Nucleus accumbens (tissue), 56 donors: ENCODE measurements at places on chromosomes 6 and 20.
A peak's percentile ranks its signal among the peaks of the same experiment; 100 is the strongest.

DNA sequence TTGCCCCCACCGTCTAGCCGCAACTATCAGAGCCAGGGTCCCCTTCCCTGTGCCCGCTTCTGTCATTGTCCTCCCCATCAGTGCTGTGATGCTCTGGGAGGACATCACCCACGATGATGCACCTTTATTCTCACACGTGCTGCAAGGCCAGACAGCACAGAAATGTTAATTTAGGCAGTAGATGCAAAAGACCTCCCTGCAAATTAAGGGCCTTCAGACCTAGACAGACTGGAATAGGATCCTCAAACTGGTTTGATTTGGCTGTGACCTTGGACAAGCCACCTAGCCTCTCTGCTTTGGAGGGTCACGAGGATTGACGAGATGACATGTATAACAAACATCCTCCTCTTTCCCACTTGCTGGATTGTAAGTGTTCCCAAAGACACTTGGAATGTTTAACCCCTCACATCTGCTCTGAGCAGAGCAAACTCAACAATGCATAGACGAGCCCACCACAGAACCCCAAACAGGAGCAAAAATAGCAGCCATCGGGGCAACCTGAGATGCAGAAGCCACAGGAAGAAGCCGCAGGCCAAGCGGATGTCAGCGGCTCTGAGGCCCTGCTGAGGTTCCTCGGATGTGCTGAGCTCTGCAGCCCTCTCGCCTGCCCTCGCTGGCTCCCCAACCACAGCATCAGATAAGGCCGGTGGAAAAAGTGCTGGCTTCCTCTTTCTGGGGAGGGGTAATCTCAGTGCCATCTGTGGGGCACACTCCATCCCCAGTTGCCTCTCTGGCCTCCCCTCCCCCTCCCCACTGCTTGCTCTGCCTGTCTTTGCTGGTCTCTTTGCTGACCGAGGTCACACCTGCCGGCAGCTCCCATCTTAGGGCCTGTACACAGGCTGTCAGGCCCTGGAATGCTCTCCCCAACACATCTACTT lies 35.3 kb downstream of the TOX2 start:
- no peak for DNase-seq

GRCh38 chr6:54094293-54094692 lies 16.9 kb upstream of the MLIP start:
- no peak for DNase-seq

- DNase-seq: no peak
These were observed 7.0 kb downstream of the MRPS18A start for GRCh38 chr6:43680308-43681200.

- no peak for DNase-seq
These were observed 77.8 kb downstream of the TFAP2C start for GRCh38 chr20:56706867-56707360.

GRCh38 chr6:104955491-104955890 lies 1.4 kb upstream of the LIN28B start:
- DNase-seq: no peak

GRCh38 chr6:134467620-134468019 lies 149.7 kb upstream of the SGK1 start:
- DNase-seq: no peak

- DNase-seq: no peak
These were observed 694.3 kb upstream of the FLRT3 start for GRCh38 chr20:15031546-15032351.

GRCh38 chr6:19492636-19493405 lies 344.3 kb upstream of the ID4 start:
- no peak for DNase-seq

DNA sequence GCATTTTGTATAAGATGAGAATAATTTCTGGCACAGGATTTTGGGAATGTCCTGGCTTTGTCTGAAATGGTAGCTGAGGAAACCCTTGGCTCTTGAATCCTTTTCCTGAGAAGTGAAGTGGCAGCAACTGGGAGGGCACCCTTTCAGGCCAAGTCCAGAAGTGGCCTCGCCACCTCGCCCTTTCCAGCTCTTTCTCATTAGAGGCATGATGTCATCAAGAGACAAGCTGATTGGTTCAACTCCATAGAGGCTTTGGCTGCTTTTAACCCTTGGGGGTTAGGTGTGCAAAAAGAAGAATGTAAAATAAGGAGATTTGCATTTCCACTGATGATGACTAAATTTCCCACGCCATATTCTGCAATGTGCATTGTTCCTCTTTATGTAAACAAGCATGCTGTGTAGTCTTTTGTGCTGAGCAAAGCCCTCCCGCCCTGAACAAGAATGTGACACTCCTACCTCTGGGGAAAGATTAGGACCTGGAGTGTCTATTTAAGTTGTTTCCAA lies 116.5 kb downstream of the TCP11 start:
- DNase-seq: peak; percentile 42

GRCh38 chr20:50304501-50304856 lies 113.8 kb downstream of the CEBPB start:
- no peak for DNase-seq

DNA sequence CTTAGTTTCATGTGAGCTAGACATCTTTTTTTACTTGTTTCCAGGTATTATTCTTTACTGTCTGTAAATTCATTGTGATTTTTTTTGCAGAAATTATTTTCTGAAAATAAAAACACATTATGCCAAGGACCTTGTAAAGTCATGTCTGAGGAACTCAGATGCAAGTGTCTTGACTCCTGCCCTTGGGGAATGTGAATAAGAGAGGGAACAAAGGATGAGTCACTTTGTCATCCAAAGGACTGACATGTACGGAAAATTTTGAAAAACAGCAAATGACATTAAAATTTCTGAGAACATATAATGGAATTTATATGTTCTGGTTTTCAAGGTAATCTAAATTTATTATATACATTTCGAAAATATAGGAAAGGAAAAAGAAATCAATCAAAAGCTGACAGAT lies 660.4 kb downstream of the CD109 start:
- no peak for DNase-seq

GRCh38 chr20:36957875-36958667 lies 6.6 kb upstream of the SAMHD1 start:
- DNase-seq: no peak

GRCh38 chr6:154267508-154268106 lies 89.0 kb downstream of the IPCEF1 start:
- no peak for DNase-seq

- no peak for DNase-seq
These were observed 75.0 kb downstream of the NOL4L start for GRCh38 chr20:32510120-32510600.

GRCh38 chr6:69331886-69332285 lies 464.9 kb downstream of the LMBRD1 start:
- DNase-seq: no peak

GRCh38 chr20:44501448-44501847 lies 20.4 kb downstream of the SERINC3 start:
- DNase-seq: no peak

DNA sequence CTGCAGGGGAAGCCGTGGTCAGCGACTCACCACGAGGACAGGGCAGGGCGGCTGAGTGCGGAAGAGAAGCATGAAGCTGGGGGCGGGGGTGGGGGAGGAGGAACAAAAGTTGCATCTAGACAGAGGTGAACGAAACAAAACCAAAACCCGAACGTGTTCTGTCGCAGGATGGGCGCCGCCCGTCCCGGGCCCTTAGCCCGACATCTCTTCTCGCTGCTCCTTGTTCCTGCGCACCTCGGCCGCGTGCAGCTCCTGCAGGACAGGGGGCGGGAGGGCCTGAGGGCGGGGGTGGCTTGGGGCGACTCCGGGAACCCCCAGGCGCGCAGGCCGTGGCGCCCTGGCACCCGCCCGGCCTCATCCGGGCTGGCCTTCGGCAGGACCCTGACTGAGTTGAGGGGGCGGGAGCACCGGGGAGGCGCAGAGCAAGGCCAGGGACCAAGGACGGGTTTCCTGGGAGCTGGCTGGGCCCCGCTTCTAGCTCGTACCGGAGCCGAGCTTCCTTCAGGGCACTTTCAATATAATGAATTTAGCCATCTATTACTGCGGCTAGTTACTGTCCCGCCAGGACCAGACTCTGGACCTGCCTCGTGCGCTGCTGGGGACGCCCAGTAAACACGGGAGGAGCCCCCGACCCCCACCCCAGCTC lies 12.0 kb downstream of the STMN3 start:
- no peak for DNase-seq

- no peak for DNase-seq
These were observed 29.7 kb downstream of the SLC12A5 start for GRCh38 chr20:46058599-46059281.

- no peak for DNase-seq
These were observed 40.2 kb upstream of the GMPR start for GRCh38 chr6:16198061-16198705.

GRCh38 chr20:35828916-35829315 lies 57.1 kb downstream of the PHF20 start:
- DNase-seq: no peak

GRCh38 chr20:20839771-20840170 lies 127.3 kb upstream of the RALGAPA2 start:
- no peak for DNase-seq

- DNase-seq: no peak
These were observed 78.4 kb upstream of the TMEM170B start for GRCh38 chr6:11459079-11459610.

GRCh38 chr20:59743308-59743707 lies 139.0 kb downstream of the PHACTR3 start:
- DNase-seq: no peak

GRCh38 chr6:39092124-39092523 lies 22.9 kb downstream of the SAYSD1 start:
- no peak for DNase-seq

- DNase-seq: no peak
These were observed 144.9 kb downstream of the SOX4 start for GRCh38 chr6:21738180-21739094.

GRCh38 chr6:116385459-116385802 lies 14.7 kb downstream of the DSE start:
- no peak for DNase-seq

DNA sequence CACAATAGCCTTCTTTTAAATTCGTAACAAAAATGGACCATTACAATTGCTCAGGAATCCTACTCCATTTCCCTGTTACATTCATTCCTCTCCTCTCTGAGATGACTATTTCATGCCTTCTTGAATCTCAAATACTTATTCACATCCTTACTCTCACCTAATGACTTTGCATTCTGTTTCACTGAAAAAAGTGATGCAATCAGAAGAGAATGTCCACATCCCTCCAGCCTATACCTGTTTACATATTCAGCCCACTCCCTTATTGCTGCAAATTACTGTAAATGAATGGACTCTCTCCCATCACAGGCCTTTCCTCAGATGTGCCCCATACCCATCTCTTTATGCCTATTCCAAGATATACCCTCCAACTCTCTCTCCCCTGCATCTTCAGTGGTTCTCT lies 8.6 kb downstream of the TAAR1 start:
- no peak for DNase-seq

- no peak for DNase-seq
These were observed 83.3 kb downstream of the SPTLC3 start for GRCh38 chr20:13092111-13092510.

DNA sequence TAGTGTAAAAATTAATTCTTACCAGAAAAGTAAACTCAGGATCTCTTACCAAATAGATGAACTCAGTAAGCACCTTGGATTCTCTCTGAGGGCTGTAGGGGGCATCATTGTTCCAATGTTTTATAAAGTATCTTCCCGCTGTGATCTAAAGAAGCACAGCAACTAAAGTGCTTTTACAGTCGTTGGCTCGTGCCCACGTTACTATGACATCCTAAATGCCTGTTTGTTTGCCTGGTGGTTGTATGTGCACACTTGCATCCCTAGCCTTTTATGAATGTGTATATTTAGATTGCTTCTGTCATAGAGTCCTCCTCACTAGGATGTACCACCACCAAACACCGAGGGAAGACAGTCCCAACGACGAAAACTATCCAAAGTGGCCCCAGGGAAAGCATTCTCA lies 34.5 kb downstream of the SLX4IP start:
- DNase-seq: no peak

- no peak for DNase-seq
These were observed 230.0 kb upstream of the SULF2 start for GRCh38 chr20:48015141-48015910.
